AG10803 (cell line): ENCODE measurements at places on chromosomes 3 and 15.

DNA sequence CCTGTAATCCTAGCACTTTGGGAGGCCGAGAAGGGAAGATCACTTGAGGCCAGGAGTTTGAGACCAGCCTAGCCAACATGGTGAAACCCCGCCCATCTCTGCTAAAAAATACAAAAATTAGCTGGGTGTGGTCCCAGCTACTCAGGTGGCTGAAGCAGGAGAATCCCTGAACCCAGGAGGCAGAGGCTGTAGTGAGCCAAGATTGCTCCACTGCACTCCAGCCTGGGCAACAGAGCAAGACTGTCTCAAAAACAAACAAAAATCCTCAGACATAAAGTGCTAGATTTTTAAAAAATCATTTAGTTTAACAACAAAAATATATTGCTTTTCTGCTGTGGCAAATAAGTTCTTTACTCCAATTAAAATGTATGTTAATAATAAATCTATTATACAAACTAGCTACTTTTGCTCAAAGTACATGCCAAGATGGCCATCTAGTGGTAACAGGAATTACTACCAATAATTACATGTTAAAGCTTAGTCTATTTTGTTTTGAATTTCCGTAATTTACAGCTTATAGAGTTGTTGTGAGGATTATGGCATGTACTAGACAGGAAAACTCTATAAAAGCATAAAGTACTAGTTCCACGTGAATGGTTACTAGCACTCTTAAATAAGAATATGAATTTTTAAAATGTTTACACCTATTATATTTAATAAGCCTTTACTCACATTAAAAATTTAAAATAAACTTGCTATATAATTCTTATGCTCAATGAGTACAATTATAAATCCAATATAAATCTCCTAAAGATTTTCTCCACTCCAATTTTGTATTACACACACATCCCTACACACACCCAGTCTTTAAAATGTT is 39.0 kb downstream of the GABPB1 start:
- DNase-seq: peak; percentile 58

DNA sequence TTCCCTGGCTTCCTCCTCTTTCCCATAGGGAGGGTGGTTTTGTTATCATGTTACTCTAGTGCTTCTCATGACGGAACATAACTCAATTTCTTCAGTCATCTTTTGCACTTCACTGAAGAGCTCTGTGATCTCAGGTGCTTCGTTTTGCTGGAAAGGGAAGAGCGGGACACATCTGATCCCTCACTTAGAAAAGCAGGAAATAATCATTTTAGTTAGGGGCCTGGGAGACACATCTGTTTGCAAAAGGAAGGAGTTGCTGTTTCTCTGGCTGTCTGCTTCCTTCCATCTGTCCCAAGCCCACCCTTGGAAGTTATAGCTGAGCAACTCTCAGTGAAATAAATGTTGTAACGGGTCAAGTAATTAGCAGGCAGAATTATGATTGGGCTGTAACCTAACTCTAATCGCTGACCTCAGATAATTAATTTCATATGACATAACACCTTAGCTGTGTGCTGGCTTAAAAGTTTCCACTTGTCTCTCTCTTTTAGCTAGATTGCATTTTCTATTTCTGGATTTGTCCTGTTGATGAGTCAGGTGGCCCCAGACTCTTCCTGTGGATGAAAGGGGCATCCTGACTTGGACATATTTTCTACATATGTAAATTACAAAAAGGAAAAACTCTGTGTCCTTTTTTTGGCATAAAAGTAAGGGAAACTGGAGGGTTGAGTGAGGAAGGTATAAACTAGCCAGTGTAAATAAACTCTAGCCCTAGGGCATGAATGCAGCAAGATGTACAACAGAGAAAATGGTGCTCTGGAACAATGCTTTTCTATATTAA is 11.0 kb upstream of the FILIP1L start:
- DNase-seq: no peak

- DNase-seq: peak; percentile 85
Measured at GRCh38 chr15:62895905-62896316, 146.6 kb upstream of the TPM1 start.

- DNase-seq: peak; percentile 37
Measured at GRCh38 chr15:85402195-85402881, 21.9 kb downstream of the AKAP13 start.

DNA sequence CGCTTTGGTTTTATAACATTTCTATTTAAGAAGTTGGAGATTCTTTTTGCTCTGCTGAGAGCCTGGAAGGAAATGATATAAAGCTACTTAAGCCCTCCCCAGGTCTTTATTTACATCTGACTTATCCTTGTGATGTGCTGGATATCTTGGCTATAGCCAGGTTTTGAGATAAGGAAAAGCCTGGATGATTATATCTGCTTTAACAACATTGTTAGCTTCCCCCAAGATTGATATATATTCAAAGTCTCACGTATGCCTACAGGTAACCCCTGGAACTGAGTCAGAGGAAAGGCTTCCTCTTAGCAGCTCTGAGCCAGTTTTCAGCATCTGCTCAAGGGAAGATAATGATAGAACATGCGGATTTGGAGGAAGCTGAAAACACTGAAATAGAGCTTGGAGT is 61.5 kb upstream of the CRBN start:
- DNase-seq: no peak

- no peak for DNase-seq
Measured at GRCh38 chr3:183854318-183855035, 29.1 kb upstream of the MAP6D1 start.

DNA sequence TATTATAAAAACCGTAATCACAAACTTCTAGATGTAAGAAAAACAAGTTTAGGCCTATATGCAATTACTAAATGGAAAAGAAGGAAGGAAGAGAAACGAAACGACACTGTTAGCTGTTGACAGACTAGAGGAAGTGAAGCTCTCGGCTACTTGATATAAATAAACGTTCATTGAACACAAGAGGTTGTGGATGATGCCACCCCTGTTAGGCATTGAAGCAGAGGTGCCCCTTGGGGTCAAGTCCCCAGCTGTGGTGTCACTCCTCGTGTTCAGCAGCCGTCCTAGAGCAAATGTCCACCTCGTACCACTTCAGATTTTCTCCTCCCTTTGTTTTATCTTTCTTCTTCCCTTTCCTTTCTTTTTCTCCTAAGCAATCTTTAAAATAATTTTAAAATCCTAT is 146.5 kb upstream of the UBE2E1 start:
- no peak for DNase-seq
